ENCODE measurements at places on chromosomes 11 and 22. TPM values are rescaled to one million over a fixed set of nuclear protein-coding genes. Genes with fewer than 3 reads are reported as not detected.

TSPAN32 gene
- total RNA-seq = not detected

TRPT1 gene
- 20.0 TPM for total RNA-seq

MAPK8IP1 gene
- total RNA-seq = 5.1 TPM

HPX gene
- 0.32 TPM for total RNA-seq

USP2 gene
- total RNA-seq = 0.13 TPM

DEPDC7 gene
- 0.35 TPM for total RNA-seq

MMP27 gene
- not detected for total RNA-seq

PATE2 gene
- total RNA-seq = 0.07 TPM

TEX12 gene
- not detected for total RNA-seq

AQP11 gene
- total RNA-seq = 0.63 TPM

DDTL gene
- 0.99 TPM for total RNA-seq

HBG2 gene
- not detected for total RNA-seq

APOBEC3B gene
- 2.4 TPM for total RNA-seq

NAALAD2 gene
- total RNA-seq = 0.21 TPM

ELFN2 gene
- total RNA-seq = 0.04 TPM

JAML gene
- total RNA-seq = 0.35 TPM

APOL1 gene
- 52.2 TPM for total RNA-seq

APOA5 gene
- not detected for total RNA-seq

CDKN1C gene
- 3.5 TPM for total RNA-seq

KCTD14 gene
- 2.0 TPM for total RNA-seq

OR2AT4 gene
- not detected for total RNA-seq

OR10S1 gene
- not detected for total RNA-seq

HEPN1 gene
- total RNA-seq = 0.11 TPM

UPK3A gene
- total RNA-seq = not detected

VPREB1 gene
- not detected for total RNA-seq

OR8G5 gene
- total RNA-seq = not detected

LRRN4CL gene
- under 0.01 TPM for total RNA-seq
